ENCODE measurements at places on chromosomes 7 and 10.
A peak's percentile ranks its signal among the peaks of the same experiment; 100 is the strongest.

DNA sequence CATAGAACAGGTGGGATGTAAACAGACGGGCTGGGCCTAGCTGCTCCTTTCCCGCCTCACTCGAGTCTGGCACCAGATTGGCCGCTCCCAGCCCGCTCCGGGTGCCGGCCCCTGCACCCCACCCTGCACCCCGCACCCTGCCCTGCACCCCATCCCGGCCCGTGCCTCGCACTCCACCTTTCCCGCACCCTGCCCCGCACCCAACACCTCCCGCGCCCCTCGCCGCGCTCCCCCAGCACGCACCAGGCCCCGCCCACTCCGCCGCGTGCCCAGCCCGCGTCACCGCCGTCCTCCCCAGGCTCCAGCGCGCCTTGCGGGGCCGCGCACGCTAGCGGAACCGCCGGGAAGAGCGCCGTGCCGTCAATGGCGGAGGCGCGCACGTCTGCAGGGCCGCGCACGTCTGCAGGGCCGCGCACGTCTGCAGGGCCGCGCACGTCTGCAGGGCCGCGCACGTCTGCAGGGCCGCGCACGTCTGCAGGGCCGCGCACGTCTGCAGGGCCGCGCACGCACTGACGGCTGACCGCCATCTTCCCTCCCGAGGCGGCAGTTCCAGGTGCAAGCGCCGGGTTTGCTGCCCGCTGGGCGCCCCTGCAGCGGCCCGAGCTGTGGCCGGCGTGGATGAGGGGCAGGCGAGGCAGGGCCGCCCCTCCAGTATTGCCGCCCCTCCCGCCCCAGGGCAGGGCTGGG is at the start of gene UBE3C:
Gene UBE3C (plus strand): TSS at position 503 of the 687 bp plus-strand sequence. CDS start 347 bp downstream, outside the sequence.
- peak; percentile 94 for DNase-seq

DNA sequence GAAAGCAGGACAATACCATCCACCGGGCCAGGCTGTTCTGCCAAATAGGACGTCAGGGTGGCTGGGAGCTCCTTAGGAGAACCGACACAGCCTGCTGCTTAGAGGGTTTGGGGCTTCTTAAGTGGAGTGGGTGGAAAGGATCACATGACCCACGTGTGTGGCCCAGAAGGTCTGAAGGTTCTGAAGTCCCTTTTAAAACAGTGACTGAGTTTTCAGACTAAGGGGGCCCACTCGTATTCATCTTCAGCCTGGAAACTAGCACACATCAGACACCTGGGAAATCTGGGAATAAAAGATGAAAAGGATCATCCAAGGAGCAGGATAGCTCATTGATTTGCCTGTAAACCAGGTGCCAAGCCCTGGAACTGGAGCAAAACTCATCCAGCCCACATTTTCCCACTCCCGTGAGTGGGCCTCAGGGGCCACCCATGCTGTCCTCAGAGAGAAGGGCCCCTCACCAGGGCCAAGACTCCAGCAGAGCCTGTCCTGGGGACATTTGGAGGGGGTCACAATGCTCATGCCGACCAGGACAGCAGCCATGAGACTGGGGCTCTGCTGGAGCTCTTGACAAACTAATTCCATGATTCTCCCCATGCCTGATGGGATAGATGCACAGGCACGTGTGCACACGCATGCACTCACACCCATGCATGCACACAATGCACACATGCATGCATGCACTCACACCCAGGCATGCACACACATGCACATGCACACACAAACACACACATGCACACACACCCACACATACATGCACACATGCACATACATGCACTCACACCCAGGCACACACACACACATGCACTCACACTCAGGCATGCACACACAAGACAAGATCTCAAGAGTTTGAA is 168.8 kb upstream of the PPP2R2D start:
- DNase-seq: peak; percentile 32

DNA sequence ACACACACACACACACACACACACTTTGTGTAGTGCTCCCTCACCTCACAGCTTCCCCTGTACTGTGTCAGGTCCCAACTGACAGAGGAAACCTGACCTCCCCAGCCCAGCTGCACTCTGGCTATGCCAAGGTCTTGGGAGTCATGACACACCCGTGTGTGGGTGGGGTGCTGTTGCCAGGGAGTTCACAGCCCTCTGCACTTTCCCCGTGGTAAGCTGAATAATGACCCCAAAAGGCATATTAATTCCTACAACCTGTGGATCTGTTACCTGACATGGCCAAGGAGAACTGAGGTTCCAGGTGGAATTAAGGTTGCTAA is 8.9 kb upstream of the NANOS1 start:
- peak; percentile 57 for DNase-seq

GRCh38 chr7:35286986-35287385 is 33.1 kb upstream of the TBX20 start:
- no peak for DNase-seq

DNA sequence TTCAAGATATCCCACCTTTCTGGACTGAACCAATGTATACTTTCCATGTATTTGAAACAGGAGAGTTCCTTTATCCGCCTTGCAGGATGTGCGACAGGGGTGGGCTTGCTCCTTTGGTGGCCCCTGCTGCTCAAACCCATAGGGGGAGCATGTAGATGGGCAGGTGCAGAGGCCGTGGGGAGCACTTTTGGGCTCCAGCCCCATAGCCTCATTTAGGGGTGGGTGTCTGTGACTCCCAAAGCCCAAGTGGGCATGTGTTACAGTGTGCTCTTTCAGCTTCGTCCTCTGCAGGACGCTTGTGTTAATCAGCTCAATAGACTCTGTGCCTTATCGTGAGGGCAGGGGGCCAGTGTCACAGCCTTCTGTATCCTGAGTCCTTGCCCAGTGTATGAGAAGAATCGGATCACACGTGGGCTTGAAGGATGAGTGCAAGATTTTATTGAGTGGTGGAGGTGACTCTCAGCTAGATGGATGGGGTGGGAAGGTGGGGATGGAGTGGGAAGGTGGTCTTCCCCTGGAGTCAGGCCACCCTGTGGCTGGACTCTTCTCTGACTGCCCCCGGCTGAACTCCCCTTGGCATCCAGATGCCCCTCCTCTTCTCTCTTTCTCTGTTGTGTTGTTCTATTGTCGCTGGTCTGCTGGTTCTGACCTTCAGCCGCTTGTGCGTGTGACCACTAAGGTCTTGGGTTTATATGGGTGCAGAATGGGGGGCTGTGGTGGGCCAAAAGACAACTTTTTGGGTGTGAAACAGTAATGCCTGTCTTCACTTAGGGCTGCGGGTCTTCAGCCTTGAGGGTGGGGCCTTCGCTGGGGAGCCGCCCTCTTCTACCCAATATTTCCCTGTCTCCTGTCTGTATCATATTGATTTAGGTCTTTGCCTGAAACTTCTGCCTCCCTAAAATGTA is 262.2 kb downstream of the GLRX3 start:
- peak; percentile 21 for DNase-seq

GRCh38 chr10:84540022-84540616 is 211.7 kb downstream of the CCSER2 start:
- peak; percentile 61 for DNase-seq

- DNase-seq: no peak
Measured at GRCh38 chr10:88316292-88316861, 266.7 kb downstream of the RNLS start.

- DNase-seq: no peak
Measured at GRCh38 chr7:28815928-28816373, 142.2 kb downstream of the TRIL start.

- no peak for DNase-seq
Measured at GRCh38 chr10:121305066-121305465, 293.2 kb downstream of the FGFR2 start.

GRCh38 chr10:5168897-5169420 is 16.0 kb downstream of the AKR1C8 start:
- DNase-seq: no peak

GRCh38 chr10:57743711-57744110 is 524.0 kb downstream of the IPMK start:
- no peak for DNase-seq

DNA sequence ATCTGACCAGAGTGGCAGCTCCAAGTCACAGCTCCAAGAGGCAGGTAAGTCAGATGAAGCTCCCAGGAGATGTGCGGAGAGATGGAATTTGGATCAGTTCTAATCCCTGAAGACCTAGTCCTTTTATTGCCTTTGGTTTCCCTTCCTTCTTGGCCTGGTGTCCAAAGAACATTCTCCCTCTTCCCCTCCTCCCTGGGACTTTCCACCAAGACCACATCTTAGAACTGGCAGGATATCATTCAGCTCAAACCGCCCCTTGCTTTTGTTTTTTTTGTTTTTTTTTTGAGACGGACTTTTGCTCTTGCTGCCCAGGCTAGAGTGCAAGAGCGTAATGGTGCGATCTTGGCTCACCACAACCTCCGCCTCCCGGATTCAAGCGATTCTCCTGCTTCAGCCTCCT is 190.8 kb downstream of the GFRA1 start:
- DNase-seq: no peak

DNA sequence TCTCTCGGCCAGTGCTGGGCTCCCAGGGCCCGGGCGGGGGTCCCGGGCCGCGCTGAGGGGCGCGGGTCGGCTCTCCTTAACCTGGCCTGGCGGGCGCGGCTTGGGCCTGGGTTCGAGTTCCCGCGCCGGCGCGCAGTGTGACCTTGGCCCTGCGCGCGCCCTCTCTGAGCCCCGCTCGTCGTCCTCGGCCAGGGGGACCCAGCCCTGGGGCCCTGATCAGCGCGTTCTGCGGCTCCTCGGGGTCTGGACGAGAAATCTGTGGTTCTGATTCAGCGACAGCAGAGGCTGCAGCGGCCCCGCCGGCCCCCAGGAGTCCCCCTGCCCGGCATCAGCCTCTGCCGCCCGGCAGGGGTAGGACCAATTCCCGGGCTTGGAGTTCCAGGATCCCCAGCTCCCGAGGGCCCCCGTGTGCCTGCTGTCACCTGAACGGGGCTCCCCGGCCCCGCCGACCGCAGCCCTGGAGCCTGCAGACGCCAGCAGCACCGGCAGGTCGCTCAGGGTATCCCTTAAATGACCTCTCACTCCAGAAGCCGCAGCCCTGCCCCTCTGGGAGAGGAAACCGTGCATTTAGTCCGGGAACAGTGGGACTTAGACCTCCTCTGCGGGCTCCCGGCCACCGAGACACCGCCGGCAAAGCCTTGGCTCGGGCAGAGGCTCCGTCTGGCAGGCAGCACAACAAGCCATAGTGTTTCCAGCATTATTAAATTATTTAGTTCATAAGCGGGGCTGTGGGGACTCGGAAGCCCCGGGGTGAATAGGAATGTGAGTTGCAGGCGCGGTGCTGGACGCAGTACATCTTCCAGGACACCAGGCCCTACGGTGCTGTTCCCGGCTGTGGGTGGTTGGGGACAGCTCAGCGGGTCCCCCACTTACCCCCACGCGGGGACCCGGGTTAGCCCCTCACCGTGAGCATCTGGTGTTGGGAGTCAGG is 572 bp downstream of the CHST12 start:
- peak; percentile 74 for DNase-seq

- DNase-seq: no peak
Measured at GRCh38 chr7:111753968-111754367, 191.7 kb upstream of the IMMP2L start.

GRCh38 chr10:100524206-100524605 is 4.5 kb upstream of the SEC31B start:
- no peak for DNase-seq

DNA sequence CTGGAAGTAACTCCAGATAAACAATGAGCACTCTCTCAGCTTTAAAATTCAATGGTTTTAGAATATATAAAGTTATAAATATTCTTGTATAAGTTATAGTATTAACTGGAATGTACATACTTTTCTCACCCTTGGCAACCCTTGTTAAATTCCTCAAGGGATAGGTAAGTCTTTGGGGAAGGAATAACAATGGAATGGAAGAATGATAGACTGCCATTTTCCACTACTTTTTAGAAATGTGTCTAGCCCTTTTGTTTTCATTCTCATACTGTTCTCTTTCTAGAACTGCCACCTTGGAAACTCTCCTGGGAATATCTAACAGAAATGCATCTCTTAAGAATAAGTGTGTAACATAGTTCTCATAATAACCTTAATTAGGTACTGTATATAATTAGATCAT is 8.3 kb downstream of the KIF5B start:
- DNase-seq: no peak

GRCh38 chr7:119348491-119348890 is 924.5 kb upstream of the KCND2 start:
- no peak for DNase-seq

GRCh38 chr7:41992881-41993867 is 243.8 kb downstream of the GLI3 start:
- DNase-seq: no peak

DNA sequence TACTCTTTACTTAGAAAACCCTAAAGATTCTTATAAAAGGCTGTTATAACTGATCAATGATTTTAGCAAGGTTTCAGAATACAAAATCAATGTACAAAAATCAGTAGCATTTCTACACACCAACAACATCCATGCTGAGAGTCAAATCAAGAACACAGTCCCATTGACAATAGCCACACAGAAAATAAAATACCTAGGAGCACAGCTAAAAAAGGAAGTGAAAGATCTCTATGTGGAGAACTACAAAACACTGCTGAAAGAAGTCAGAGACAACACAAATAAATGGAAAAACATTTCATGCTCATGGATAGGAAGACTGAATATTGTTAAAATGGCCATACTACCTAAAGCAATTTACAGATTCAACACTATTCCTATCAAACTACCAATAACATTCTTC is 427.0 kb downstream of the KCNMA1 start:
- no peak for DNase-seq

- DNase-seq: no peak
Measured at GRCh38 chr10:78817804-78818203, 251.0 kb upstream of the ZMIZ1 start.

DNA sequence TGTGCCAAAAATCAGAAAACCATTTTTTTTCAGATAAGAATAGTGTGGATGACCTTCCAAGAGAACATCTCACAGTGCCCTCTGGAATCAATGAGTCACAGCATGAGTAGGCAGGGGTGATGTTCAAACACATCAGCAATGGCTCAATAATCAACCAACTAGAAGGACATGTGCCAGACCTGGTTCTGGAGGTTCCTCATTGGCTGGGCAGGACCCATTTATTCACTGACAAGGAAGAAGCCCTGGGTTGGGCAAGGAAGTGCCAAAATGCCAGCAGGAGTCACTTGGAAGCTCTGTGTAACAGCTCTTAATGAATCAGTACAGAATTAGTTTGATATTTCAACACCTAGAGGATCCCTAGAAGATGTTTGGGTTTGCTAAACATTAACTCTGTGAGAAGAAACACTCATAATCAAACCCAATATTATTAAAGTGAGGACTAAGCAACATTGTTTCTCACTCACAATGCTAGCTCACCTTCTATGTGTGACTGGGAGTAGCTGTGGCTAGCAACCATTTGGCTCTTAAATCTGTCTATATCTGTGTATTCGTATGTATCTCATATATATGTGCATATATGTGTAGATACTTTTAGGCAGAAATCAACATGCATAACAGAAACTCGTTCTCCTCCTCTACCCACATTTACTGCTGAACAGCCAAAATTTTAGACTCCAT is 72.3 kb upstream of the APBB1IP start:
- no peak for DNase-seq

- no peak for DNase-seq
Measured at GRCh38 chr10:44233561-44234482, 151.1 kb downstream of the CXCL12 start.

- no peak for DNase-seq
Measured at GRCh38 chr7:151014950-151015349, 9.3 kb downstream of the ATG9B start.

- no peak for DNase-seq
Measured at GRCh38 chr7:25009257-25009656, 29.3 kb upstream of the OSBPL3 start.

- no peak for DNase-seq
Measured at GRCh38 chr10:27547047-27547446, 42.9 kb downstream of the RAB18 start.

Data from activated CD8-positive, alpha-beta memory T cell treated with anti-CD3 and anti-CD28 coated beads for 24 hours (primary cell).